ENCODE measurements at places on chromosomes 12 and 14. TPM values are rescaled to one million over a fixed set of nuclear protein-coding genes. Genes with fewer than 3 reads are reported as not detected.

Gene HRK
- 1.8 TPM for total RNA-seq

Gene TSPAN11
- 0.11 TPM for total RNA-seq

Gene CCNT1
- total RNA-seq, result 12.3 TPM

Gene WSCD2
- total RNA-seq, result not detected

Gene KLRD1
- total RNA-seq, result not detected

Gene NABP2
- 59.8 TPM for total RNA-seq

Gene CCDC60
- not detected for total RNA-seq

Gene CELA1
- not detected for total RNA-seq

Gene PLCZ1
- total RNA-seq, result not detected

All from A549 treated with AZD2906 at 1 μM for 4 hours (cell line).